ENCODE measurements at places on chromosomes 4 and X. TPM values are rescaled to one million over a fixed set of nuclear protein-coding genes. Genes with fewer than 3 reads are reported as not detected.
A peak's percentile ranks its signal among the peaks of the same experiment; 100 is the strongest.

GRCh38 chr4:3492741-3493719, 29.9 kb downstream of the DOK7 start:
- no peak for DNase-seq
- no peak overlapping the region for H3K27ac ChIP-seq
- H3K27me3 ChIP-seq: no peaks in the 10 kb centered on the region
- H3K4me3 ChIP-seq: no peak overlapping the region
- no peaks in the 10 kb centered on the region for H3K4me1 ChIP-seq

- DNase-seq: no peak
- no peaks in the 10 kb centered on the region for H3K36me3 ChIP-seq
- H3K4me1 ChIP-seq: no peaks in the 10 kb centered on the region
- H3K27me3 ChIP-seq: no peaks in the 10 kb centered on the region
Measured at GRCh38 chrX:154115750-154116149, 18.2 kb upstream of the MECP2 start.

- H3K4me3 ChIP-seq: no peak overlapping the region
- no peaks in the 10 kb centered on the region for H3K27me3 ChIP-seq
- DNase-seq: no peak
- H3K36me3 ChIP-seq: 0 out of 2 replicates have a peak, but pooled peaks cover 3% of the 10 kb centered on the region
Measured at GRCh38 chr4:163500586-163500985, 6.1 kb downstream of the TMA16 start.

DNA sequence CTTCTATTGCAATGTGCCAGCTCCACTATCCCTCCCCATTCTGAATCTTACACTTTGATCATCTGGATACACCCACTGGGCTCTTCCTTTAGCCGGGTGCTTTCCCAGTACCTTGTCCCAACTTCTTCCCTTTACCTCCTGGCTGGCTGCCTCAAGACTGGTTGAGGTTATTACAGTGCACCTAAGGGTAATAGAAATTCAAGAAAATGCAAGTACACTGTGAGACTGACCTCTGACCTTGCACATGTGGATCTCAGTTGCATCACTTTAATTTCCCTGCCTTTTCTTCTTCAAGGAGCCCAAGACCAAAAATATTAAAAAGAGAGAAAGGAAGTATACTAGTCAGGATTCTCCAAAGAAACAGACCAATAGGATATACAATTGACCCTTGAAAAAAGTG, 53.9 kb upstream of the NOCT start:
- H3K27me3 ChIP-seq: no peaks in the 10 kb centered on the region
- no peak overlapping the region for H3K4me3 ChIP-seq
- no peak for DNase-seq
- no peaks in the 10 kb centered on the region for H3K4me1 ChIP-seq

GRCh38 chrX:47178337-47178736, 15.3 kb upstream of the UBA1 start:
- no peak overlapping the region for H3K4me3 ChIP-seq
- no peak for DNase-seq

- no peak for DNase-seq
- H3K4me1 ChIP-seq: peaks cover 4% of the 10 kb centered on the region
- no peak overlapping the region for H3K4me3 ChIP-seq
- H3K27me3 ChIP-seq: no peaks in the 10 kb centered on the region
Measured at GRCh38 chr4:93299118-93299517, 529.4 kb upstream of the ATOH1 start.

- peaks cover 11% of the 10 kb centered on the region for H3K4me1 ChIP-seq
- peak overlapping the region; percentile 88 for H3K4me3 ChIP-seq
- no peaks in the 10 kb centered on the region for H3K27me3 ChIP-seq
- no peaks in the 10 kb centered on the region for H3K36me3 ChIP-seq
- no peak for DNase-seq
Measured at GRCh38 chrX:154370300-154371016, 4.0 kb downstream of the FLNA start.

DNA sequence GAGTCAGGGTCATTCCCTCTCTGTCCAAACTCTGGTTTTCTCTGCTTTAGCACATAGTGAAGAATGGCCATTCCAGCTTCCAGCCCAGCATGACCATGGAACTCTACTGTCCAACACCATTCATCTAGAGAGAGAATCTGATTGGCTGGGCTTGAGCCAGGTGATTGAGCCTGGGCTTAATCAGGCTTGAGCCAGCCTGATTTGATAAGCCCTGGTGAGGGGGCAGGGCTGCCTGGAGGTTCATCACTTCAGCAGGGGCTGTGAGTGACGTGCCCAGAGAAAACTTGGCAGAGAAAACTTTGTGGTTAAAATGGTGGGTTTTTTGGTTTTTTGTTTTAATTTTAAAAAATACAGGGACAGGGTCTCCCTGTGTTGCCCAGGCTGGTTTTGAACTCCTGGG, 62.5 kb downstream of the KIAA0232 start:
- no peak for DNase-seq
- no peak overlapping the region for H3K27ac ChIP-seq
- H3K4me1 ChIP-seq: no peaks in the 10 kb centered on the region
- 0 out of 2 replicates have a peak, but pooled peaks cover 7% of the 10 kb centered on the region for H3K36me3 ChIP-seq

GRCh38 chr4:692771-693554, 4.0 kb upstream of the SLC49A3 start:
- no peaks in the 10 kb centered on the region for H3K36me3 ChIP-seq
- H3K27ac ChIP-seq: no peak overlapping the region
- H3K4me3 ChIP-seq: no peak overlapping the region
- H3K27me3 ChIP-seq: no peaks in the 10 kb centered on the region
- H3K4me1 ChIP-seq: peaks cover 12% of the 10 kb centered on the region

- no peaks in the 10 kb centered on the region for H3K27me3 ChIP-seq
- H3K4me1 ChIP-seq: no peaks in the 10 kb centered on the region
- H3K36me3 ChIP-seq: no peaks in the 10 kb centered on the region
- H3K4me3 ChIP-seq: no peak overlapping the region
- DNase-seq: no peak
Measured at GRCh38 chr4:126264839-126265238, 950.1 kb downstream of the FAT4 start.

DNA sequence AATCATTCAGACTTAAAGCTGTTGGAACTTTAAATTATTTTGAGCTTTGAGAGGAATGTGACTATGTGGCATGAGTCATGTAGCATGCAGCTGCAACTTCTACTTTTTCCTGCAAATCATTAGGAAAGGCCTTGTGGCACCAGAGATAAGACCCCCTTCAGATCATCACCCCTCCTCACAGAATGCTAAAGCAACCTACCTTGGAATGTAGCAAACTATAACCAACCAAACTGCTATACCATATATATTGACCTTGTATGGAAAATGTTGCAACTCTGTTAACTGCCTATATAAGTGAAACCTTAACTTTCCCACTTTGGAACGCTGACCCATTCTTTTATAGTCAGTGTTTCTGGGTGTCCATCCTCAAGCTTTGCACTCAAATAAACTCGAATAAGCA, 32.0 kb downstream of the ATXN3L start:
- H3K4me1 ChIP-seq: no peaks in the 10 kb centered on the region
- no peak for DNase-seq
- no peak overlapping the region for H3K27ac ChIP-seq
- no peak overlapping the region for H3K4me3 ChIP-seq
- no peaks in the 10 kb centered on the region for H3K36me3 ChIP-seq

- H3K27ac ChIP-seq: no peak within 1 kb of the TSS
- no peak within 1 kb of the TSS for H3K4me3 ChIP-seq
- no peak for DNase-seq
- no peaks in the 10 kb centered on the region for H3K36me3 ChIP-seq
- H3K4me1 ChIP-seq: no peaks in the 10 kb centered on the region
Measured at GRCh38 chr4:74794382-74795010, at the start of gene BTC. TSS of gene BTC (minus strand) at chr4:74794523. CDS start at chr4:74794325, 198 bp downstream.

DNA sequence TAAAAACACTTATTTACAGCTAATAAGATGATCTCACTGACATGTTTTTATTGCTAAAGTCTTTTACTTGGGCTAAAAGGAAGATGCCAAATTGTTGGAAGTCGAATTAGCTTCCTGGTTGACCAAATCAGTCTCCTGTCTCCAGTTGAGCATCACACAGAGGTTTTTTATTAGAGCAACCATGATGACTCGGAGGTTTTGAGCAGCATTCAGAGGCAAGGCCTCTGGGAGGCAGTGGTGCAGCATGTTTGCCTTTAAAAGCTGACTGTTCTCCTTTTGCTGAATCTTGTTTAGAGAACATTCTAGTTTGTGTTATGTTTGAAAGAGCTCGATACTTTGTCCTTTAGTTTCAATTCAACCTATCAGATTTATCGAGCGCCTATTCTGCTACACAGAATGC, 2.1 kb downstream of the UCHL1 start:
- H3K4me3 ChIP-seq: no peak overlapping the region
- peaks cover 11% of the 10 kb centered on the region for H3K27me3 ChIP-seq
- peaks cover 3% of the 10 kb centered on the region for H3K4me1 ChIP-seq
- no peaks in the 10 kb centered on the region for H3K36me3 ChIP-seq

GRCh38 chr4:84028340-84028739, 470.8 kb downstream of the NKX6-1 start:
- no peaks in the 10 kb centered on the region for H3K36me3 ChIP-seq
- peaks cover 9% of the 10 kb centered on the region for H3K4me1 ChIP-seq
- DNase-seq: no peak
- no peak overlapping the region for H3K4me3 ChIP-seq

DNA sequence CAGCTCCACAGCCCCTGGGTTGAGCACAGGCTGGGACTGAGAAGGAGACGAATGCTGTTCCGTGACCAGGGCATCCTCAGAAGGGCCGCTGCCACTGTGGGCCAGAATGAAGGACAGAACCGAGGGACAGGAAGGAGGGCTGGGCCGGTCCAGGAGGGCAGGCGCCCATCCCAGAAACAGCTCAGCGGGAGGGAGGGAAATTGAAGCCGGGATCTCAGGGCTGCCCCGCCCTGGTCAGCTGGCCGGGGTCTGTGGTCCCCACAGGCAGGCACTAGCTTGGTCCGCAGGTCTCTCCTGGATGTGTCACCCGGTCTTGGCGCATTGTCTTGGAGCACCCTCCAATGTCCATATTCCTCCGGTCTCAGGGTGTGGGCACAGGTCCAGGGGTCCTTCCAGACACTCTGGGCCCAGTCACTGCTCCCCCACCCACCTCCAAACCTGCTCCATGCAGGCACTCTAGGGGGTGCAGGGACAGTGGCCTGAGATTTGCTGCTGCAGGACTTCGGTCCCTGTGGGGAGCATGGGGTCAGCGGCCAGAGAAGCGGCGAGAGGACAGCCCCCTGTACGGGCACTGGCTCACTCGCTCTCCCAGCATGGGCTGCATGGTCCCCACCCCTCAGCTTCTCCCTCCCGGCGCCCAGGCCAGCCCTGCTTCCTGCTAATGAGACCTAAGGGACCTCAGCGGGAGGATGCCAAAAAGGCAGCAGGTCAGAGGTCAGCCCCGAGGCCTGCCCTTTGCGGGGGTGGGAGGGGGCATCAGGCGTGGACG, 23.9 kb upstream of the MXD4 start:
- no peaks in the 10 kb centered on the region for H3K36me3 ChIP-seq
- H3K4me3 ChIP-seq: no peak overlapping the region
- H3K27ac ChIP-seq: no peak overlapping the region
- no peak for DNase-seq
- H3K27me3 ChIP-seq: no peaks in the 10 kb centered on the region

DNA sequence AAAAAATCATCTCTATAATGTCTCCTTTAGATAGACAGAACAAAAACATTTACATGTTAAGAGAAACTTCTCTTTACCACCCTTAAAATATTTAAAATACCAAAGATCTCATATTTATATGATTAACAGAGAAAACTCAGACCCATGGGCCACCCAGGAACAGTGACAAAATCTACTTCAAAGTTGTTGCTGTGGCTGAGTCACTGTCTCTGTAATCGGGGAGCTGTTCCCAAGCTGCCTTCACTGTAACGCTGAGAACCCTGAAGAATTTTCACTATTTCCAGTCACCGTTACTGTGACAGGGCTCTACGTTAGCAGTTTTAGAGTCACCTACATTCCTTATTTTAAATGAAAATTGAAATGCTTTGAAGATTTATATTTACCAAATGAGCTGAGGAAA, 9.0 kb upstream of the DAPP1 start:
- H3K4me1 ChIP-seq: peaks cover 5% of the 10 kb centered on the region
- H3K4me3 ChIP-seq: no peak overlapping the region
- no peaks in the 10 kb centered on the region for H3K27me3 ChIP-seq
- H3K27ac ChIP-seq: no peak overlapping the region
- no peaks in the 10 kb centered on the region for H3K36me3 ChIP-seq

GRCh38 chrX:38803243-38803587, 2.0 kb downstream of the MID1IP1 start:
- H3K36me3 ChIP-seq: no peaks in the 10 kb centered on the region
- no peaks in the 10 kb centered on the region for H3K4me1 ChIP-seq
- DNase-seq: no peak
- H3K27ac ChIP-seq: peak overlapping the region; percentile 82
- H3K27me3 ChIP-seq: no peaks in the 10 kb centered on the region

DNA sequence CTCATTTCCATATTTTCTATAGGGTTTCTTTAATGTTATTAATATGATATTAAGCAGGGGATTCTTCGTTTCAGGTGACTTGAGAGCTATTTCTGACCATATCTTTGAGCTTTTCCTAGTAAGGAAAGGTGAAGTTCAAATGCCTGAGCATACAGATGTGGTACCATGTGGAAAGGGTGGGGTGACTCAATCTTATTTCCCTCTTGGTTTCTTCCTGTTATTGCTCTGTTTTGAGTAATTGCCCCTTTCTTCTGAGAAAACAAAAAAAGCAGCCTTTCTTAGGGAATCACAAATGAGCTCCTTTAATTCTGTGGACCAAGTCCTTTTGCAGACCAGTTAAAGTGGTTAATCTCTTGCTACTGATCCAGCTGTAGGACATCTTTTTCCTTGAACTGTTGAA, 41.0 kb upstream of the AGA start:
- H3K36me3 ChIP-seq: no peaks in the 10 kb centered on the region
- H3K27ac ChIP-seq: no peak overlapping the region
- no peaks in the 10 kb centered on the region for H3K4me1 ChIP-seq

Gene ITGB1BP2
- total RNA-seq: 2.0 TPM

Gene GAGE13
- not detected for total RNA-seq

Gene CLTRN
- total RNA-seq: 0.38 TPM

Gene C4orf51
- total RNA-seq: not detected

Gene HSFX1
- total RNA-seq: 0.35 TPM

Gene SYAP1
- total RNA-seq: 17.6 TPM

Gene SPACA5
- not detected for total RNA-seq

Gene CXCL1
- not detected for total RNA-seq

Gene MXRA5
- total RNA-seq: 0.03 TPM

Gene CT47B1
- total RNA-seq: not detected
